ENCODE measurements at places on chromosomes 6 and 20.

- no peak for DNase-seq
Observed at GRCh38 chr6:79525272-79526100, 11.7 kb downstream of the LCA5 start.

GRCh38 chr6:156902782-156903181 lies 125.6 kb downstream of the ARID1B start:
- DNase-seq = no peak

DNA sequence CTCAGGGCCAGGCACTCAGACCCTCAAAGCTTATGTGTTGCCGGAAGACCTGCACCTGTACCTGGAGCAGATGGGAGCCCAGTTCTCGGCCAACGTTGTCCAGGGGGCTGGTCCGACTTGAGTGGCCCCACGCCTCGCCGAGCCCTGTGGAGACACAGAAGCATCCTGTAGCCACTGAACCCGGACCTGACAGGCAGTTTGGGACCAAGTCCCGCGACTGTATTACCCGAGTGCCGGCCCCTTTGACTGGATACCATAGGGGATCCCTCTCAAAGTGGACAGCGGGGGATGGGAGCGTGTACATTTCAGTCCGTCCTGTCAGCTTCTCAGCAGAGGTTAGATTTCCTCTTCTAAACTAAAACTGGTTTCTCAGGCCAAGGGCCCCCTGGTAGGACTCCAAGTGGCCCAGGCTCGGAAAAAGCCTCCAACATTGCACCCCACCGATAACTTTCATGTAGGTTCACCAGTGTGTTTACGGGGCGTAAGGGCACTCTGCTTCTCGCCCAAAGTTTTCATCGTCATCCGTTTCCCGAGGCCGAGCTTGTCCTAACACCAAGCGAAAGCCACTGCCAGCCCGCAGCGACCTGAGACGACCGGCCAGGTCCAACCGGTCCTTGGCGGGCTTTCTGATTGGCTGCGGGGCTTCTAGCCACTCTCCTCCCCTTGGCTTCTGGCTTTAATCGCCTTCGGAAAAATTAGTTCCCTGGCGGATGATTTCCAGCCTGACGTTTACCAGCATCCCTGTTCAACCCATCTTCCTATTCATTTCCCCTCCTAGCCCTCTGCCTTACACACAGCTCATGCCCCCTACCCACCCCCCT lies 10.8 kb downstream of the SIM1 start:
- DNase-seq = no peak

DNA sequence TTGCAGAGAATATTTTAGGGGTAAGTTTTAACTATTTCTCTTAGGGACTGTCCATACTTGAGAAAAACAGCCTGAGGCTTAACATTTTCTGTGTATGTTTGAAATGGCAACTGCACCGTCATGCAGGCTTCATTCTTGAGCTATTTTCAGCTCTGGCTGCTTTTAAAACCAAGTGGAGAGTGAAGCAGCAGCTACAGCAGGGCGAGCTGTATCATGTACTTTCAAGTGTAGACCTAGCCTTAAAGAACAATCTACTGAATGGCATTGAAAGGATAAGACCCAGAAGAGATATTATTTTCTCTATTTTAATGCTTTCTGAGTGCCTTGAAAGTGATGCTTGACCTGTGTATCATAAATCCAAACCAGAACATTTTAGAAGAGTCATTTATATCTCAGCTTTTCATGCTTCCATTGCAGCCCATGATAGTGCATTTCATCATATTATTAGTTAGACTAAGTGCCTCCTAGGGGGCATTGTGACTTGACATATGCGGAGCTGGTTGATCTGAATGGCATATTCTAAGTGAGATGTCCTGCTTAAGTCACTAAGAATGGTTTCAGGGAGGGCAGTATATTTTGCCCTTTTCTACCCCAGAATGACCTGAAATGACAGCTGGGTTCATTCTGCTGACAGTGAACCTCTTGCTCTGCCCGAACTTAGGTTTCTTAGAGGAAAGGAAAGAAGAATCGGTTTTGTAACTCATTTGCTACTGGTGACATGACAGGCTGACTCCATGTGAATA lies 85.3 kb downstream of the NKAIN2 start:
- no peak for DNase-seq

- DNase-seq = no peak
Observed at GRCh38 chr6:17352302-17352701, 41.1 kb upstream of the CAP2 start.

- no peak for DNase-seq
Observed at GRCh38 chr20:9330151-9330550, 184.2 kb upstream of the LAMP5 start.

- no peak for DNase-seq
Observed at GRCh38 chr6:112663698-112664097, 316.6 kb downstream of the RFPL4B start.

- no peak for DNase-seq
Observed at GRCh38 chr6:147691446-147691845, 183.0 kb downstream of the SAMD5 start.

DNA sequence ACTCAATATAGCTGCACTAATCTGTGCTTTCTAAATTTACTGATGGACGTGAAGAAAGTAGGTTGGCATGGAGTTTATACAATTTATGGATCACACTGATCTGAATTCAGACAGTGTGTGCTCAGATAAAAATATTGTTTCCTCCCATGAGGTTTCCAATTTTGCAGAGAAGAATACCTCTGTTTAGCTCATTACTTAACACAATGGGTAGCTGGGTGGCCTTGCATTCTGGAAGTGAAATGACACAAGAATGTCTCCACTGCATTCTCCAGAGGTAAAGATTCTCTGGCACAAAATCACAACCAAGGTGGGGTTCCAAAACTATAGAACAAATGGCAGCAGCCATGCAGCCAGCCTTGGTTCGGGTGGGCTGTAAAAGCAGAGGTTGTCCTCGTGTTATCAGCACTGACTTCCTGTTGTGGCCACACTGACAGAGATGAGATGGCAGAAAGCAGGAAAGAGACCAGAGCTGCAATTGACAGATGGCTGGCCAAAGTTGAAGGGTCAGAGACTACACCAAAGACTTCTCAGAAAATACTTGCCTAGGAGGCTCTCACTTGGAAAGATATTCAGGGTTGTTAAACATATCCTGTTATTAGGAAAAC lies 50.2 kb downstream of the HDAC2 start:
- no peak for DNase-seq

- no peak for DNase-seq
Observed at GRCh38 chr20:54067606-54068174, 2.7 kb downstream of the BCAS1 start.
